ENCODE measurements at places on chromosomes 11 and 22.

DNA sequence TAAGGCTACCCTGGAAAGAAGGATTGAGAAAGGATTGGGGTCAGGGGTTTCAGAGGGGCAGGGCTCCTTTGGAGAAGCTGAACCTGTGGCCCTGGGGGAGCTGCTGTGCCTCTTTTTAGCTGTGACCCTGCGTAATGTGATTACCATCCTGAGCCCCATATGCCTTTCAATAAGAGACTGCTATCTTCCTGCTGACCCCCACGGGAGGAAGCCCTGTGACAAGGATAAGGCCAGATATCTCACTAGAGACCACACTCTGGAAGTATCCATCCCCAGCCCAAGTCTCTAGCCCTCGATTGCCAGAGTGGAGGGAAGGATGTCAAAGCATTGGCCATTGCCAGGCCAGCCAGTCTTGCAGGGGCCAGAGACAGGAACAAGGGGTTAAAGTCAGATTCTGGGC, 4.8 kb upstream of the SLC39A13 start:
- no peak for DNase-seq

- DNase-seq = no peak
Observed at GRCh38 chr11:48051217-48051830, 71.0 kb downstream of the PTPRJ start.

- DNase-seq = no peak
Observed at GRCh38 chr11:94834911-94835593, 66.9 kb downstream of the AMOTL1 start.

DNA sequence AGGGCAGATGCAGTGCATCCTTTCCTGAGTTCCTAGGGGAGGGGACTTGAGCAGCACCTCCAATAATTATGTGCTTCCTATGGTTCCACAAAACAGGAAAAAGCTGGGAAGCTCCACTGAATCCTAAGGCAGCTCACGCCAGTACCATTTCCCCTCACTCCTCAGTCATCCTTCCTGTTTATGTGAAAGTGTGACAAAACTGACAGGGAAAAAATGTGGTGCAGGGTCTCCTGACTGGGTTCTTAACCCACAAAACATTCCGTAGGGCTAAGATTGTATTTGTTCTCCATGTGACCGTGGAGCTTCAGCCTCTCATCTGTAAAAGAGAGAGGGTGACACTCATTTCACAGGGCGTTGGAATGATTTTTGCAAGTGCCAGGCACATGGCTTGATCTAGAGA, 12.2 kb upstream of the LYVE1 start:
- DNase-seq = no peak

DNA sequence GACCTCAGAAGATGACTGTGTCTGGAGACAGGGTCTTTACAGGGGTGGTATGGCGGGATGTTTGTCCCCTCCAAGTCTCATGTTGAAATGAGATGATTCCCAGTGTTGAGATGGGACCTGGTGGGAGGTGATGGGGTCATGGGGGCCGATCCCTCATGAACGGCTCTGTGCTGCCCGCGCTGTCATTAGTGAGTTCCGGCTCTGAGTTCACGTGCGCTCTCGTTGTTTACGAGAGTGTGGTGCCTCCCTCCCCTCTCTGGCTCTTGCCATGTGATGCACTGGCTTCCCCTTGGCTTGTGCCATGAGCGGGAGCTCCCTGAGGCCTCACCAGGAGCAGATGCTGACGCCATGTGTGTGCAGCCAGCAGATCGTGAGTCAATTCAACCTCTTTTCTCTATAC, 830.8 kb downstream of the TBC1D22A start:
- no peak for DNase-seq

DNA sequence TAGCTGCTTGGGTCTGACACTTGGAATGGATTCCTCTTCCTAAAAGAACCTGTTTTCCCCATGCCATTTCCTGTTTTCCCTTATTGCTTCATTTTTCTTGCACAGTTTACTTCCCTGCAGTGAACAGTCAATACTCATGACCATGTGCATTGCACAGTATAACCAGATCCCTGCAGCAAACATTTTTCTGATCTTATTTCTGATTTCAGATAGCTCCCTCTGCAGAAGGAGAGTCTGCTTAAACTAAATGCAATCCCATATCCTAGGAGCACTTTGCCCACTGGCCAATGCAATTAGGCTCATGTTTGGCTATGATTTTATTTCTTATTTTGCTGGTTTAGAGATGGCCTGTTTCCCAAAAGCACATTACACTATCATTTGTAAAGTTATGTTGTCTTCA, 96.7 kb upstream of the CD44 start:
- no peak for DNase-seq

GRCh38 chr11:93729129-93729616, 12.1 kb downstream of the TAF1D start:
- DNase-seq = no peak

GRCh38 chr11:100214791-100215190, 472.3 kb upstream of the ARHGAP42 start:
- no peak for DNase-seq

DNA sequence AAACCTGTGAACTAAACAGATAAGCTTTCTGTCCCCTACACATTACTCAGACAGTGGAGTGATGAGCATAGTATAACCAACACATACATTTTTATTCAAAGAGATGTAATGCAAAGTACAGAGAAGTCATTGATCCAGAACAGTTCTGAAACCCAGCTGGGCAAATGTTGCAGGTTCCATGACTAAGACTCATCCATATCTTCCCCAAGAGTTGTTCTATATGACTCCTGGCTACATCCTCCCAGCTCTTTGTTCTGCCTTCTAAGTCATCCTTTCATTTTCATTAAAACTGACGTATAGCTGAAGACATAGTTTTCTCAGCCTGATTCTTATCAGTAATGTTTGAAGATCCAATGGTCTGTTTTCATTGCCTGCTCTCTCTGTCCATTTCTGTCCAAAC, 47.3 kb downstream of the PLAAT5 start:
- no peak for DNase-seq

DNA sequence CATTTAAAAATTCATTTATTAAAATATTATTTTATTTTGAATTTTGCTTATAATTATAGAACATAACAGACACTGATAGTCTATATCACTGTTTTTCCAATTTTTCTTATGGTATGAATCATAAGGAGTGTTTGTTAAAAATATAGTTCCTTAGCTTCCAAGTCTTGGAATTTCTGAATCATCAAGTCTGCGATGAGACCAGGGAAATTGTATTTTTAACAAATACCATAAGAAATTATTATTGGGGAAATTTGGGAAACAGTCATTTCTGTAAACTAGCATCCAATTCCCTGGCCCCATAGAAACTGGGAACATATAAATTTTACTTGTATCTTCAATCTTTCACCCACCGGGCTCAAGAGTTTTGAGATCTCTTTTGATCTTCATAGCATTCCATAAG, 38.0 kb upstream of the PICALM start:
- no peak for DNase-seq

DNA sequence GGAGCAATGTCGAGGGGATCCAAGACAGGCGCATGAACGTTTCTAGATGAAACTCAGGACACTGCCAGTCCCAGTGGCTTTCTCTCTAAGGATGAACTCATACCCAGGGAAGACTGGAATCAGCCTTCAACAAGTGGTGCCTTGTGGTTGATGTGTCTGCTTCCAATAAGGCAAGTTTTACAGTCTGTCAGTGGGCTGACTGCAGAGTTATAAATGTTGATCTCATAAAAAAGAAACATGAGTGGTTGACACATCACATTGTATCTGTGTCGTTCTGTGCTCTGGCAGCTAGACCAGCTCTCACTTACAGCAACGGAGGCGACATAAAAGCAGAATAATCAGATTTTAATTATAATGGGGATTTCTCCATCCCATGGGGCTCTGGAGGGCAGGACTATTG, 96.7 kb downstream of the SNX19 start:
- no peak for DNase-seq

DNA sequence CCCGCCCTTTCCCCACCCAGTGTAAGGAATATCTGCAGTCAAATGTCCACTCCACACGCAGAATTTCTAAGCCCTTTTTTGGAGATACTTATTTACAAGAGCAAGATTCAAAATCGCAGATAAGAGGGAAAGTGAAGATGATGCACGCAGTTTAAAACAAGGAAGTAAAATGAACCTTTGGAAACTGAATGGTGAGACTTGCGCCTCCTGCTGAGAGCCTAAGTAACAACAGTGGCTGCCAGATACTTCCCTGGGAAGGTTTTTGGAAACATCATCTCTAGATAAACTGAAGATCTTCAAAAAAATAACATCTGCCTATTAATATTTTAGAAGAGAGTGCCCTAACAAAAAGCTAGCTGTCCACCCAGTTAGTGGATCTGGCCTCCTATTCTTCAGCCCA, 963.1 kb upstream of the FAT3 start:
- DNase-seq = no peak

DNA sequence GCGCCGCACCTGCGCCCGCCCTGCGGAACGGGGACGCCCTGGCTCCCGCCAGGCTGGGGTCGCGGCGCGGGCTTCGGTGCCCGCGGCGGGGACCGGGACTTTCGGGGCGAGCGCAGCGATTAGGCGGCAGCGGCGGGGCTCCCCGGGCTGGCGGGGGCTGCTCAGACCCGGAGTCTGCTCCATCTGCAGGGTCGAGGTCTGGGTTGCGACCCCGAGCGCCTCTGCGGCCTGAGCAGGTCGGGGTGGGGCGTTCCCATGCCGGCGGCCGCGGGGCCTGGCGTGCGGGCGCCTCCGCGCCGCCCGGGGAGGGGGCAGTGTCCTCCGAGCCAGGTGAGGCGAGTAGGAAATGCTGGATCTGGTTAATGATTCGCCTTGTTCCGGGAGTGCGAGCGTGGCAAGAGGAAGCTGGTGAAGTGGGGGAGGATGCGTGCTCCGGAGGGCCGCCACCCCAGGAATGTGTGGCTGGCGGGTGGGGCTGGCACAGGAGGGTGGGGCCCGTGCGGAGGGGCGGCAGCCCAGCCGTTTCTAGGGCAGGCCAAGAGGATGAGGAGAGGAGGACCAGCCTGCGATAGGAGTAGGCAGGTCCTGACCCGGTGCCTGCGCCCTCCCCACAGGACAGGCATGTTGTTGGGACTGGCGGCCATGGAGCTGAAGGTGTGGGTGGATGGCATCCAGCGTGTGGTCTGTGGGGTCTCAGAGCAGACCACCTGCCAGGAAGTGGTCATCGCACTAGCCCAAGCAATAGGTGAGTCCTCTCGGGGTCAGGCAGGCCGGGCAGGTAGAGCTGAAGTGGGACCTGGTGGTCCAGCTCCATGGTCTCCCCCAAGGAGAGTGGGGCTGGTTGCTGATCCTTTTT, 606 bp downstream of the RASSF7 start:
- no peak for DNase-seq

DNA sequence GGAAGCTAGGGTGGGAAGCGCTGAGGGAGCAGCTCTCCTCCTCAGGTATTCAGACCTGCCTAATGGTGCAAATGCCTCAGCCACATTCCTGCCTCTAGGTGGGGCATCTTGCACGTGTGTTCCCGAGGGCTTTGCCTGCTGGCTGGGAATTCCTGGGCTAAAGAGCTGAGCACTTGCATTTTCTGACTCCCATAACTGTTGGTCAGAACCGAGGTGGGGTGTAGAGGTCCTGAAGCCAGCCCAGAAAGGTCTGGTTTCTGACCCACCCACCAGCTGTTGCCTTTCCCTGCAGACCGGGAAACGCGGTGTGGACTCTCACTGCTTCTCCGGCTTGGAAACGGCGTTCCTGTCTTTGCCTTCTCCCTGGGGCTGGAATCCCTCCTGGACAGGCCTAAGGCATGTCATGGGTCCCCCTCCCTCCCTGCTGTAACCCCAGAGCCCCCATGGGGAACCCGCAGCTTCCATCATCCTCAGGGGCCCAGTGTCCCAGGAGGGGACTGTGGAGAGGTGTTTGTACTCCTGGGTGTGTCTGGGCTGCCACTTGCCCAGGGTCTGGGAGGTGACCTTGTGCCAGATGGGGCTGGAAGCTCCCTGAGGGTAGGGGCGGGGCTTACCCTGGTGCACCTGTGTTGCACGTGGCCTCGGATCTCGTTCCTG, 24.0 kb upstream of the SMIM38 start:
- peak; percentile 64 for DNase-seq

GRCh38 chr11:118918686-118919280, 6.9 kb downstream of the BCL9L start:
- DNase-seq = no peak

GRCh38 chr11:78474451-78474850, 56.8 kb upstream of the GAB2 start:
- no peak for DNase-seq

DNA sequence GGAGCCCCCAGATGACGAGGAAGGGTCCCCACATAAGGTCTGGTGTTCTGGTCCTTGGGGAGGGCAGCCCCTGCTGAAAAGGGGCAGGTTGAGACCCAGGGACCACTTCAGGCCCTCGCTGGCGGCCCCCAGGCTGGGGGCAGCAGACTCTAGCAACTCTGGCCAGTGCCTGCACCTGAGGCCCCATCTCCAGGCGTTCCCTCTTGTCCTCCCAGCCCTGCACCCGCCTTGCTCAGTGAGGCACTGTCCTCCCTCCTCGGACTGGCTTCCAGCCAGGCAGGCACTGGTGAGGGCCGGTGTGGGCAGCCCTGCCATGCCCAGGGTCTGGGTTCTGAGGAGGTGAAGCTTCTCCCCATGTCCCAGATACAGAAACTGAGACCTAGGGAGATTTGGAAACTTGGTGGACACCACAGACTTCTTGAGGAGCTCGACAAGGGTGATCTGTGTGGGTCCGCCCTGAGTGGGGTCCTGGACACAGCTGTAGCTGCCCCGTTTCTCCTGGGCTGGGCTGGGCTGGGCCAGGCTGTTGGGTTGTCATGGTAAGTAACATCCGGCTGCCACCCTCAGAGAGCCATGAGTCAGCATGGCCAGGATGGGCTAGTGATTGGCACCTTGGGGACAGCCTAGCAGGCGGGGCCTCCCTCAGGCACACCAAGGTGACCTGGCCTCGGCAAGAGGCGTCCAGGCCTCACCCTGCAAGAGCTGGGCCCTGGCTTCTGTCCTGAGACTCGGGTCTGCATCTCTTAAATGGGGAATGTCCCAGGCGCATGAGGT, 11.1 kb upstream of the PHLDA2 start:
- no peak for DNase-seq

DNA sequence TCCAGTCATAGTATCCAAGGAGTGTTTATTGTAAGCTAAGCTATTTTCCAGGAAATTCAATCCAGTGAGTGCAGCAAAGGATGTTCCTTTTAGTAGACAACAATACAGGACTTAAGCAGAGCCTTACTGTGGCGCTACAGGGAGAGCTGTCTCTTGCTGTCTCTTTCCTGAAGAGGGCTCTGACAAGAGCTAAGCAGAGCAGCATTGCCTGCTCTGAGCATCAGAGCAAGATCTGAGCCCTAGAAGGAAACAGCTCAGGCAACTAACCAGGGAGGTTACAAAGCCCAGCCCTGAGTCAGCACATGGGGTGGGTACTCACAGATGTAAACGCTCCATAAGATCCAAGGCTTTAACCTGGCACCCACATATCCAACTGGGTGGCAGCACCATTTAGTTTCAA, 8.0 kb downstream of the LAYN start:
- DNase-seq = no peak

- no peak for DNase-seq
Observed at GRCh38 chr11:132913886-132914285, 618.4 kb downstream of the OPCML start.

GRCh38 chr11:119594639-119595249, 134.3 kb downstream of the NECTIN1 start:
- no peak for DNase-seq
